Activated CD8-positive, alpha-beta memory T cell treated with anti-CD3 and anti-CD28 coated beads, Interleukin-2, amount 10 ng/mL, durations not matched to agents 7 days and 5 days (primary cell): ENCODE measurements at places on chromosomes 3 and 15. TPM values are rescaled to one million over a fixed set of nuclear protein-coding genes. Genes with fewer than 3 reads are reported as not detected.
A peak's percentile ranks its signal among the peaks of the same experiment; 100 is the strongest.

DNA sequence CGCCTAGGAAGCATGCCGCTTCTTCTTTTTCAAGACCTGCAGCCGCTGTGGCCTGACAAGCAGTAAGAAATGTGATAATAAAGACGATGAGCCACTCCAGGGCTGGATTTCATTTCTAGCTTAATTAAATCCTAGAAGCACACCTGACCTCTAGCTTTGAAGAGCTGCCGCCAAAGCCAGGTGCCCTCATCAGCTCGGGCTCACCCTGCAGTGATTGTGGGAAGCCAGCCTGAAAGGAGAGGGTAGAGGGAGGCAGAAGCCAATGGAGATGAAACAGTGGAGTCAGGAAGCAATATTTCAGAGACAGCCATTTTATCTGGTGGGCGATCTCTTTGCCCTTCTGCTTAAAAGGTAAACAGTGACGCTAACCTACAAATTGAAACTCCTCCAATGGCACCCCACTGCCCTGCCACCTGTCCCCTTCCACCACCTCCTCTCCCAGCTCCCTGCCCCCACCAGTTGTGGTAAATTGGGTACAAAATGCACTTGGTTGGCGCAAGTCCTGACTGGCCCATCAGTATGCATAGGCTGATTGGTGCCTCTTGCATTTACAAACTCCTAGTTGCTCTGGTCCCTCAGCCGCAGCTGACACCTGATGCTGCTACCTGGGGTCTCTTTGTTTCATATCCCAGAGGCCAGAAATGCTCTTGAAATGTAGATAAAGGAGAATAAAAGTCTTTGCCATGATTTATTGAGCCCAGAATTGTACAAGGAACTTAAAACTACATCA is 385.3 kb downstream of the PDCD6IP start:
- DNase-seq = no peak

GRCh38 chr3:42497009-42497731 is 5.3 kb upstream of the VIPR1 start:
- DNase-seq = peak; percentile 35

- DNase-seq = peak; percentile 77
These were observed 23.7 kb downstream of the CFAP92 start for GRCh38 chr3:128969993-128970739.

DNA sequence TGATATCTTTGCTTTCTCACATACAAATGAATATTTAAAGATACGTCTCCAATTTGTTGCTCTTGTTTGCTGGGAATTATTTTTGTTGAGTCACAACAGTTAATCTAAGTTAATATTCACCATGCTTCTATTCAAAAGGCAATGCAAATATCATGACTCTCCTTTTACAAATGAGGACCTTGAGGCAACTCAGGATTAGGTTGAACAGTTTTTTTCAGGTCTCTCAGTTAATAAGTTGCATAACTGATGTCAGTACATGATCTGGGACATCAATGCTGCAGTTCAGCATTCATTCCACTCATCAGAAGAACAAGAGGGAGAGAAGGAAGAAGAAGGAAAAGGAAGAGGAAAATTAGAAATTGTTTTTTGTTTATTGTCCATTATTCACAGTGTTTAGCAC is 781 bp upstream of the NAALADL2 start:
- no peak for DNase-seq

- no peak for DNase-seq
These were observed 21.0 kb downstream of the PPCDC start for GRCh38 chr15:75044258-75044878.

- no peak for DNase-seq
These were observed 17.5 kb downstream of the SENP8 start for GRCh38 chr15:72135719-72136118.

DNA sequence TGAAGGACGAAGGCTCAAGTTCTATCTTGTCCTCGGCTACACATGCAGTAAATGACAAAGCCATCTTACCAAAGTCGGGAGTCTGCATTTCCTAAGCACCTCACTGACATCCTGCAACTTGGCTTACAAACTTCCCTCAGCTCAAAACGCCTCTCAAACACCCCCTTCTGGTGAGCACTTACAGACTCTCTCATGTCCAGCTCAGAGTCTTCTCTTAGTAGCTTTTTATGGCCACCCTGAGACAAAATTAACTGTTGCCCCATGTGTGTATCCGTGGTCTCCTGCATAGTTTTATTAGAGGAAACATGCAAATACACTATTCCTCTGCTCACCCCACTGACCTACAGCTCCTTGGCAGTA is 819.7 kb downstream of the FHIT start:
- DNase-seq = no peak

DNA sequence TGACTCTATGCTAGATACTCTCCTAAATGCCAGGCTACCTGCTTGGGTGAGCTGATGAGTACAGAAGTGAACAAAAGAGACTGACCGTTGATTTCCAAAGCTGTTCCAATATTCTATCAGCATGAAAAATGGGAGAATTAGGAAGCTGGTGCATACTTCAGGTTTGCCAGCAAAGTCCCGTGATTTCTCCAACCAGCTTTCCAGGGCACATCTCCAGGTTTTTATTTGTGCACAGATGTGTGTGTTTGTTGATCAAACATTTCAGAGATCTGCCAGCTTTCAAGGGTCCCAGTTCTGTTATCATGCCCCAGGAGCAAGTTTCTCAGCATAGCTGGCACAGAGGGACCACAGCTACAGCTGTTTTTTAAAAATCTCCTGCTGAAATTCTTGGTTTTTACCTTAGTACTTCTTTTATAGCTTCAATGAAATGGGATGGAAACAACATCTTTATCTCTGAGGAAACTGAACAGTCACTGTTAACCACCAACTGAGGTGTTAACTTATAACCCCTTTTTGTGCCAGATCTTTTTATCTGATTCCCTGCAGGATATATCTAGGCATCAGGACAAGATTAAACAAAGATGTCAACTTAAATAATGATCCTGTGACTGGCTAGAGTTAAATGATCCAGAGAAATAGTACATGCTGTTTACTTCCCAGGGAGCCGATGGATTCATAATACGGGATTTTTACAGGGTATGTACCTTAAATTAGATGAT is 380.8 kb downstream of the GRM7 start:
- no peak for DNase-seq

EAF2 gene
- 19.9 TPM for total RNA-seq

- DNase-seq = no peak
These were observed 93.3 kb upstream of the HACD2 start for GRCh38 chr3:123678108-123678511.

DNA sequence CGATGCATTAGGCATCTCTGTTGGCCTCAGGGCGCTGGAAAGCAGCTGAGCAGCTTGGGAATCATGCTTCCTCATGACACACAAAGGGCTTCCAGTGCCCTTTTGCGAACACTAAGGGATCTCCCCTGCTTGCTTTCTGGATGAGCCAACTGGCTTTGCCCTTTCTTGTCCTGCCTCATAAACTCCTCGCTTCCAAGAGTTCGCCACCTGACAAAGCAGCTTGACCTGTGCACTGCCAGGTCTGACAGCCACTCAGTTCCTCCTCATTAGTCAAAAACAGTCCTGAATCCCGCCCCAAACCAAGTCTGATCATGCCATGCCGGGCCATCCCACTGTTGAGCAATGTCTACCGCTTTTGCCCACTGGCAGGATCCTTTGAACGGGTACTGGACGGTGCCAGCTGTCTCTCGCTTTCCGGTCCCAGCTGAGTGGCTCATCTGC is 265.4 kb upstream of the LYSMD4 start:
- no peak for DNase-seq

- no peak for DNase-seq
These were observed 63.9 kb downstream of the XXYLT1 start for GRCh38 chr3:195207056-195207455.

DNA sequence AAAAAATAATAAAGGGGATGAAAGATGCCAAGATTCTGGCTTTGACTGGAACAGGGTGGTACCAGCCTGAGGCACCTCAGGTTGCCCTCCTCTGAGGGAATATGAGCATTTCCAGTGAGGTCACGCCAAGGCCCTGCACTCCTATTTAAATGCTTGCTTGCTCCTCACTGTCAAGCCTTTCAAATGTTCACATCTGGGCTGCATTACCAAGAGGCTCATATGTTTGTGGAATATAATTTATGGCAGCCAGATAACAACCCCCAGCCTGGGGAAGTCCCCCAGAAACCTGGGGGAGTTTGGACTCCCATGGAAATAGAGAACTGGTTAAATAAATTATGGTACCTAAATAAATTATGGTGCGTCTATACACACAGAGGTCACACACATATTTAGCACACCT is 88.4 kb downstream of the FRMD4B start:
- DNase-seq = no peak

GRCh38 chr3:174598885-174599439 is 260.2 kb upstream of the NAALADL2 start:
- DNase-seq = no peak

ST3GAL6 gene
- total RNA-seq = 0.12 TPM

- no peak for DNase-seq
These were observed 54.1 kb upstream of the CCR2 start for GRCh38 chr3:46299608-46300460.

DNA sequence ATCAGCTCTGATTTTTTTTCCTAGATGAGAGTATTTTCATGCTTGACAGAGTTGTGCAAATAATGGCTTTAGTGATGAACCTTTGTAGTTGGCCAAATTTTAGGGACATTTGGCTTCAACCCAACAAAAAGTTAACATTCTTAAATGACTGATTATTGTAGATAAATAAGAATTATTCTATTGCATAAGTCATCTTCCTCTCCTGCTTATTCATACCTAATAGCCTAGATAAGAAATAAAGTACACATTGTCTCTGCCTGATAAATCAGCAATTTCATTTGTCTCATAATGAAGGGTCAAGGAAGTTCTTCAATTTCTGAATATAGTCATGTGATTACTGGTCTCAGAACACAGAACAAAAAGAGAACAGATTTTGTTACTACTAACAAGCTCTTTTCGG is 428.9 kb upstream of the IL12A start:
- no peak for DNase-seq

- DNase-seq = no peak
These were observed 222.0 kb upstream of the DPPA4 start for GRCh38 chr3:109559389-109559788.

CD80 gene
- 47.0 TPM for total RNA-seq

RNU5B-1 gene
- not detected for total RNA-seq

GRCh38 chr3:134675726-134676256 is 25.0 kb upstream of the KY start:
- no peak for DNase-seq

ISL2 gene
- total RNA-seq = 3.2 TPM

DNA sequence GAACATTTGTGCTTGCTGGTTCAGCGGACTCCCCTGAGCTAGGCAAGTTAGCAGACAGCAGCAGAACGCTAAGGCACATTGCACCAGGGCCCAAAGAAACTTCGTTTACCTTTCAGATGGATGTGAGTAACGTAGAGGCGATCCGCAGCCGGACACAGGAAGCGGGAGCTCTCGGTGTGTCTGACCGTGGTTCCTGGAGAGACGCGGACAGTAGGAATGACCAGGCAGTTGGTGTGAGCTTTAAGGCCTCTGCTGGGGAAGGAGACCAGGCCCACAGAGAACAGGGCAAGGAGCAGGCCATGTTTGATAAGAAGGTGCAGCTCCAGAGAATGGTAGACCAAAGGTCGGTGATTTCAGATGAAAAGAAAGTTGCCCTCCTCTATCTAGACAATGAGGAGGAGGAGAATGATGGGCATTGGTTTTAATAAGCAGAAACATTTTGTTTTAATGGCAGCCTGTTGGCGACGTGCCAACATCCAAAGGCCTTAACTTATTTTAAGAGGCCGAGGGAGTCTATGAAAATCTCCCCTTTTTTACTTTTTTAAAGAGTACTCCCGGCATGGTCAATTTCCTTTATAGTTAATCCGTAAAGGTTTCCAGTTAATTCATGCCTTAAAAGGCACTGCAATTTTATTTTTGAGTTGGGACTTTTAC is 27.9 kb downstream of the SYNM start:
- DNase-seq = no peak

DNA sequence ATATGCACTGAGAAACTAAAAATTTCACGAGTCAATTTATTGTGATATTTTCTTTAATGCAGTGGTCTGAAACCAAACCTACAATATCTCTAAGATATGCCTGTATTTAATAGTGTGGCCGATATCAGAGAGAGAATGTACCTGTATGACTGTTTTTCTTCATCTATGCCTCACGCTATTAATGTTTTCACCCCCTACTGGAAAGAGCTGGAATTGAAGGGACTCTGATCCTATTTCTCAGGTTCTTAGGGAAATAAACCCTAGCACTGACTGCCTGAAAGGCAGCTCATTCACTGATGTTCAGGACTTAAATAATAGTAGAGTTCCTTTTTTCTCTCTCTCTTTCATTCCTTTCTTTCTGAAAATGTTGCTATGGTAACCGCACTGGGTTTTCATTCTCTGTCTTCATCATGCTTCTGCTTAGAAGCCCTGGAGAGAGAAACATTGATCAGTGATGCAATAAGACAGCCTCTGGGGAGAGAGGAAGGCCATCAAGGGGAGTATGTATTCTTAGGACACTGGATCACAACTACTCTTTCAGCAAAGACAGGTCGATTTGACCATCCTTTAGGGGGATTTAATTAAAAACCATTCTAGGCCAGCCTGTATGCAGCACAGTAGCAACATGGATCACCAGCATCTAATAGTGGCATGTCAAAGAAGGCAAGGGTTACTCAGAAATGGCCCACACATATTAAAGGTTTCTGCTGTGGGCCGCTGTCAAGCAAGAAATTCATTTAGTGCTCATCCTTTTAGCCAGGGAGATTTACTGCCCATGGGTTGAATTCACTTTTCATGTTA is 1135.7 kb downstream of the IGSF11 start:
- no peak for DNase-seq

- DNase-seq = no peak
These were observed 190.0 kb upstream of the LINGO1 start for GRCh38 chr15:77822631-77823230.

THBS1 gene
- total RNA-seq = 0.91 TPM

TERC gene
- total RNA-seq = 17.4 TPM

UBE3A gene
- total RNA-seq = 81.0 TPM

- no peak for DNase-seq
These were observed 1.7 kb downstream of the SPATA12 start for GRCh38 chr3:57062101-57062631.

GRCh38 chr3:30711151-30711550 is 104.8 kb downstream of the TGFBR2 start:
- no peak for DNase-seq

GRCh38 chr3:123026565-123027291 is 835 bp downstream of the SEMA5B start:
- DNase-seq = no peak

DNA sequence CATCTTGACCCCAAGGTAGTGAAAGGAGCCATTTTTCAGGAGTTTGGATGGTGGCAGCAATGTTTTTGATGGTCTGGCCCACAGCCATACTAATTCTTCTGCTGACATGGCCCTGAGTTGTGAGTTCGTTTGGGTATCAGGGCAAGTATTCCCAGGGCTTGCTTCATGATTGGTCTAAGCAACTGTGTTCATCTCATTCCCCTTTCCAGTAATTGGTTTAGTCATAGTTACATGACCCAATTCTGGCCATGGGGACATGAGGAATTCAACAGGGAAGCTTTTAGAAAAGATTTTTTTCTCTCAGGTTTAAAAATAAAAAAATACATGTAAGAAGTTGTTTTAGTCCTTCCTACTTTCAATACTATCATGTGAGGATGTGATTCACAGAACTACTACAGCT is 150.5 kb upstream of the NPHP3 start:
- DNase-seq = no peak
